ENCODE measurements at places on chromosomes 1 and 21.

- peak; percentile 81 for DNase-seq
Measured at GRCh38 chr1:58755468-58755872, 28.4 kb downstream of the JUN start.

GRCh38 chr1:159879136-159879535 is 16.7 kb upstream of the VSIG8 start:
- no peak for DNase-seq

GRCh38 chr1:172746091-172746949 is 87.4 kb downstream of the FASLG start:
- peak; percentile 90 for DNase-seq

DNA sequence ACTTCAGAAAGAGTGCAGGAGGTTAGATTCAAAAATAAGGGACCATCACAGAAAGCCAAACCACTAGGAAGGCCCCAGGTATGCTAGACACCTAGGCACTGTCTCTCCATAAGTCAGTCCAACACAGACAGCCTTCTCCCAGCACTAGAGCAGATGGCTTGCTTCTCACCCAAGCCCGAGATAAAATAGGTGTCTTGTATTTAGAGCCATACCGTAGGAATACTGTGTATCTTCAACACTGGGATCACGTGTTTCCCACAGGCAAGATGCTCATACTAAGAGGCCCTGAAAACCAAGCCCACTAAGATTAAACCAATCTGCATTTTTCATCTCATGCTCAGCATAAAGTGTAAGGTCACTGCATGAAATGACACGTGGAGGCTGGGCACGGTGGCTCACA is 223.3 kb upstream of the KAZN start:
- DNase-seq = no peak

GRCh38 chr1:86757272-86757984 is 53.1 kb downstream of the SH3GLB1 start:
- DNase-seq = no peak

DNA sequence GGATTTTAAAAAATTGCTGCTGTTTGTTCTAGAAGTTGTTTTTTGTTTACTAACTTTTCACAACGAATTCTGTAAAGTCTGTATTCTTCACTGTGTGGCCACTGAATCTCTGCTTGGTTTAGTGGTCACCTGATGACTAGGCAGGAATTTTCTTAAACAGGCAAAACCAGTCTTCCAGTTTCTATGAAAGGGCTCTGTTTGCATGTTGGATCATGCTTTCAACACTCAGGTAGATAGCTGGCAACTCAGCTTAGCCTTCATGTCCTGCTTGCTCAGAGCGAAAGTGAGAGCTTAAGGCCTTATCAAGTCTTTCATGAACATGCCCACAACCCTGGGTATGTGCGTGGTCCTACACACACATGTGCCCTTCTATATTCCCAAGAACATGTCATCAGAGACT is 52.4 kb upstream of the CCDC190 start:
- DNase-seq = no peak

GRCh38 chr1:148333875-148334338 is 149.2 kb downstream of the PPIAL4G start:
- no peak for DNase-seq

DNA sequence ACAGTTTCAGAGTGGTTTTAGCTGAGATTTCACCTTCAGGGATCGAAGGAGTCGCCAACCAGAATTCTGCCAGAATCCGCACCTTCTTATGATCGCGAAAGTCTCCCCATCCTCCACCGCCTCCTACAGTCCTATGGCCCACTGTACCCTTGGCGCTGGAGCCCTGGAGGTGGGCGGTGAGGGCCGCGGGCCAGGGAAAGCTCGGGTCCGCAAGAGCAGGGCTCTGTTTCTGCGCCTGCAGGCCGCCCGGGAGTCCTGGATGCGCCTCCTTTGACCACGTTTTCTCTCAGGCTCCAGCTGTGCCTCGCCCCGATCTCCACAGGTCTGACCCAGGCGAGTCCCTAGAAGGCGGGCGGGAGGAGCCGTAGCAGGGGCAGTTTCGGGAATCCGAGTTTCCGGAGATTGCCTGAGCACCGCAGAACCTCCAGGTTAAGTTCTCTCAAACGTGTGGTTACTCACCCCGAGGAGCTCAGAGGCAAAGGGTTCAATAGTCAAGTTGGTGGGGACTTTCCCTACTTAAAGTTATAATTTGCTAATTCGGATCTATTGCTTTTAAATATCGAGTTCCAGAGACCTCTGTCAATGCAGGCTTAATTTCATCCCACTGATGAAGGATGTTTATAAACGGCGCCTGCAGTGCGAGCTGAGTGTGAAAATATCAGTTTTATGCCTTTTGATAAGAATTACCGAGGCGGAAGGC is 3.2 kb upstream of the LHX8 start:
- DNase-seq = no peak

DNA sequence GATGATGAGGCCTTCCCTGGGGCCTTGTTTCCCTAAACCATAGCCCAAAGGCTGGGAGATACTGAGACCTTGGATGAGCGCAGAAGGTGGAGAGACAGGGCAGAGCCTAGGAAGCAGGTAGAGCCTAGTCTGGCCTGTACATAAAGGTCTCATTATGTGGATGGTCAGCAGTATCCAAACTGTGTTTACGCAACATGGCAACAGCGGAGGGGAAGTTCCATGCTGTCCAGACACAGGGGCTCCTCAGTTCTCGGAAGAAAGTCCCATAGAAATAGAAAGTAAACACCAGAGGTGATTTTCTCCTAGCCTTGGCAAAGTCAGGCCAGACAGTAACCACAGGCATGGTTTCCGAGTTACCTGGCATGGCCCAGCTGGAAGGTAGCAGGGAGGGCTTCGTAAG is 42.1 kb upstream of the MPZL1 start:
- no peak for DNase-seq

DNA sequence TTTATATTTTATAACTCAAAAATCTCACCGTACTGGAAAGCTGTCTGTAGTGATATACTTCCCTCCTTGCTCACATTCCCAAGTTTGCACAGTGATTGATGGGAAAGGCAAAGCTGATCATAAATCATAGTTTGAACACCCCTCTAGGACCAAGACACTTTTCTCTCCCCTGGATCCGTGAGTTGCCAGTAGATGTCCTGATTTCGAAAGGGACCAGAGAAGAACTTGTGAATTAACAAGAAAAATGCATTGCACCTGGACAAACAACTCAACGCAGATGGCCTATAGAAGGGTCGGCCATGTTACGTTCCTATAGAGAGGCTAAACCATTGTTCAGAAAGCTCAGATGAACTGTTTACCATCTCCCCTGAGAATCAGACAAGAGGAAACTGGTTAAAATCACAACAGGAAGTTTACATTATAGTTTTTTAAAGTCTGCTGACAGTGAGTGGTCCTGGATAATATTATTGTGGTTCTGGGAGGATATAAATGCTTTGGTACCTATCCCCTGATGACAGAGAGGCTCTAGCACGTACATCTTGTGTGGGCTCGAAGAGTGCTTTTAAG is 124.0 kb upstream of the SLC45A1 start:
- no peak for DNase-seq

DNA sequence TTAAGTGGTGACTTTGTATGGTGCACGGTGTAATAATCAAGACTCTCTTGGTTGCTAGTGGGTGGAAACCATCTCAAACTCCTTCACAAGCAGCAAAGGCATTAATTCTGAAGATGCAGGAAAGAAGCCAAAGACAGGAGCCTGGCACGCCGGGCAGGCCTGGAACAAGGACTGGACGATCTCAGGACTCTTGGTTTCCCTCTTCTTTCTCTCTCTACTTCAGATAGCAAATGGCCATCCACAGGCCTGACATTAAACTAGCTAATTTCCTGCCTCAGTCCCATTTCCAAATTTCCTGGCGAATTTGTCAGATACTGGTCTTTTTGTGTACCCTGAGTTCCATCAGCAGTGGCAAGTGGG is 28.2 kb downstream of the STYXL2 start:
- no peak for DNase-seq

- no peak for DNase-seq
Measured at GRCh38 chr1:202311875-202312635, 29.7 kb downstream of the UBE2T start.

GRCh38 chr1:247111259-247111699 is 7.1 kb upstream of the ZNF669 start:
- no peak for DNase-seq

DNA sequence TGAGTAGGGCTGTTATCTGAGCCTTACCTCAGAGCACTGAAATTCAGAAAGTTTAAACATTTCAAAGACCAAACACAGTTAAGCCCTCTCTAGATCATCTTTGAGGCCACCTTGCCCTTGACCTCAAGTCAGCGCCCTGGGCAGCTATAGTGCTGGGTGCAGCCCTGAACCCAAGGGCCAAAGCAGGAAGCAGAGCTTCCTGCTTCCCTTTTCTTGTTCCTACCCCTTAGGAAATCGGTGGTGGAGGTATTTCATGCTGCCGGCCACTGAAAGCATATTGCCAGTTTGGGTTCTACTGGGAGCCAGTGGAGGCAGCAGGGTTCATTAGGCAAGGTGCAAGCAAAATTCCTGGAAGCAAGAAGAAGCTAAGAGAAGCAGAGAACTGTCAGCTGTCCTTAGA is 26.1 kb downstream of the CD244 start:
- DNase-seq = no peak

DNA sequence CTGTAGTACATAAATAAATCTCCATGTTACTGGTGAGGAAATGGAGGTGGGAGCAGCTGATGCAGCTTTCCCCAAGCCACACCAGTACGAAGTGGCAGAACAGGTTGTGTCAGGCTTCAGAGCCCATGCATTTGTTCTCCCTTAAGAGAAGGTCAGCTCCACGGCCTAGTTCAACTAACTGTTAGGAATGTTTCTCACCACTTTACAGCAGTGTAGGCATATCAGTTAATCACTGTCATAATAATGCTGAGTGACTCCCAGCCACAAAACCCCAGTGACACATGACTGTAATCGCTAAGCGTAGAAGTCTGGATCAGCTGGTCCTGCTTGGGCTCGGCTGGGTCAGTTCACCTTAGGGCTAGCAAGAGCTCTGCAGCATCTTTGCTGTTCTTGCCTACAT is 90.4 kb downstream of the VPS26C start:
- no peak for DNase-seq

GRCh38 chr1:186435336-186435735 is 25.6 kb downstream of the PDC start:
- DNase-seq = no peak

DNA sequence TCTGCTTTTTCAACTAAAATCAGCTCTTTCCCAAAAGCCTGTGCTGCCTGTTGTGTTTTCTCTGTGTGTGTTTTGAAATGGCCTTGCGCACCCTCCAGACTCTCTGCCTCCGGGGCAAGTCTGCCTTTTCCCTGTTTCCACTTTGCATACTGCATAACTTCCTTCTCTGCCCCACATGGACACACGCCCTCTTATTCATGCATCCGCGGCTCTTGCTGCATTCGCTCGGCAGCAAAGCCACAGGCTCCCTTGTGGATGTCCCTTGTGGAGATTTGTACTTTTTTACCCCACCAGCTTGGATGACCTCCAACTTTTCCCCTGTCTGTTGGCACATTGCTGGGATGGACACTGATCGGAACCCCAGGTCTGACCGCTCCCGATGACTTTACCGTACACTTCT is 147.6 kb downstream of the ADSS2 start:
- DNase-seq = no peak

- DNase-seq = no peak
Measured at GRCh38 chr1:181257117-181257516, 168.6 kb downstream of the IER5 start.

- DNase-seq = peak; percentile 77
Measured at GRCh38 chr1:6581561-6582305, 1.9 kb downstream of the ZBTB48 start.

GRCh38 chr1:230632273-230632873 is 9.9 kb upstream of the COG2 start:
- DNase-seq = peak; percentile 57

DNA sequence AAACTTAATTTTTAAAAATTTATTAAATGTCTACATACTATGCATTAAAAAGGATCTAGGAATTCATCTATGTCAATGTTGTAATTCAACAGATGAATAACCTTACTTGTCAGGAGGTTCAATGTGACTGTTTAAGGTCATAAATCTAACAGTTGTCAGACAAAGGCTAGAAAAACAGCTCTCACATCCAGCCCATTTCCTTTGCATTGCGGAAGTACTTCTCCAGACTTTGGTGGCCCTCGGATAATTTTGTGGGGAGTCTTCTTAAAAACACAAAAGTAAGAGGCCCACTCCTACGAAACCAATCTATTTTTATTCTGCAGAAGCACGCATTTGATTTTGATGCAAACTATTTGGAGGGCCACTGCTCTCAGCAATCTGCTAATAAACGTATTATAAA is 122.6 kb upstream of the CHRM3 start:
- DNase-seq = peak; percentile 93

DNA sequence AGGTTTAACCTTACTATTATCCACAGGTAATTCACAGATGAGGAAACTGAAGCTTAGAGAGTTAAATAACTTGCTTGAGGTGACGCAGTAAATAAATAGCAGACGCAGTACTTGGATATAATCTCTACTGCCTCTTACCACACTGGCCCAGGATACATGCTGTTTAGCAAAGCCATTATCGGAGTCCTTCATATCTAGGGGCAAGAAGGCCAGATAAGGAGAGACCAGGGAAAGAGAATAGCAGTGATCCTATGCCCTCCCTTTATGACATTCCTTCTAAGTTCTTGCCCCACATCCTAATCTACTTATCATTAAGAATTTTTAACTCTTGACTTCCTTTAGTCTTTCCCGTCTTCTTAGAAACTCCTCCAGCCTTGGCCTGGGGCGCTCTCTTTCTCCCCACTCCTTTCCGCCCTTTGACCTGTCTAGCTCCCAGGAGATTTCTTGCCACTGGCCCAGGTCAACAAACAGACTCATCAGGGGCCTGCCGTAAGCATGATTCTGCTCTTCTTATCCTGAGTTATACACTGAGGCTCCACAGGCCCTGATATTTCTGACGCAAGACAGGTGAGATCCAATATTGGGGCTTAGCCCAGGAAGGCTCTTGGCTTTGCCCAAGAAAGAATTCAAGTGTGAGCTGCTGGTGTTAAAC is 11.4 kb upstream of the SLAMF1 start:
- DNase-seq = no peak

- no peak for DNase-seq
Measured at GRCh38 chr1:1628754-1629429, 3.1 kb upstream of the MMP23B start.

DNA sequence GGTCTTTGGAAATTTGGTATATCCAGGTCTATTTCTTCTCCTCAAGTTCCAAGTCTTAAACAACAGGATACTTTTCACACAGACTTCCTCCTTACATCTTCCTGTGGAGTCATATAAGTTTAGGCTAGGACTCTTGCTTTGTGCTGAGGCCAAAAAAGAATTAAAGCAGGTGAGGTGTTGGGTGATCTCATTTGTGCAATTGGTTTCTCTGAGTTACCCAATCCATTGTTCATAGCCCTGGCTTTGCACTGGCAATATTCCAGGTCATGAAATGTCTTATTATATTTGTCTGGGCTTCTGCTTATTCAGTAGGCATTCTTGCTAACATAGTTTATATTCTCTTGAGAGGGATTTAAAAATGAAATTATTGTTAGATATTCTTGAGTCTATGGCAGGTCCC is 14.1 kb upstream of the KIAA0040 start:
- no peak for DNase-seq

GRCh38 chr1:14486401-14487201 is 111.9 kb upstream of the KAZN start:
- no peak for DNase-seq
